Activated CD4-positive, CD25-positive, alpha-beta regulatory T cell (primary cell): ENCODE measurements at places on chromosomes 6 and 20.

- no peak for DNase-seq
Observed at GRCh38 chr6:85472744-85473143, 22.9 kb downstream of the NT5E start.

DNA sequence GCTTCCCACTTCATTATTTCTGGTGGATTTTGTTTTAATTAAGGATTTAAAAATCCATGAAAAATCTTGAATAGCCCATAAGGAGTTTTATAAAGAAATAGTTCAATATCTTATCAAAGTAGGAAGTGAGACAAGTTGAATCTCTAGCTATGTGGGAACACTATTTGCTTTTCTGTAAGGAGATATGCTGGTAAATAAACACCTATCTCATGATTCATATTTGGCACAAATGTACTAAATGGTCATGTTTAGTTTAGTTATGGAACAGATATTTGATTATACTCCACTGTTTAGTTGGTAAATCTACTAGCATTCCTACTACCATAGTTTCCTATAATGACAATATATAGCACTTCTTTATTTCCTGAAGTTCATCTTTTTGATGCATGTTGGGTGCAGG is 239.9 kb upstream of the CEP162 start:
- no peak for DNase-seq

- no peak for DNase-seq
Observed at GRCh38 chr6:24940311-24940917, 4.7 kb upstream of the RIPOR2 start.

GRCh38 chr6:145096846-145097245 is 638.5 kb downstream of the EPM2A start:
- no peak for DNase-seq

GRCh38 chr20:33679758-33680485 is 5.7 kb upstream of the NECAB3 start:
- DNase-seq, result no peak
